ENCODE measurements at places on chromosomes 11 and 22.

- peak; percentile 49 for DNase-seq
These were observed 790 bp downstream of the RAB1B start for GRCh38 chr11:66268952-66269905.

GRCh38 chr11:130609121-130610035 lies 160.9 kb downstream of the ADAMTS15 start:
- DNase-seq = peak; percentile 18

DNA sequence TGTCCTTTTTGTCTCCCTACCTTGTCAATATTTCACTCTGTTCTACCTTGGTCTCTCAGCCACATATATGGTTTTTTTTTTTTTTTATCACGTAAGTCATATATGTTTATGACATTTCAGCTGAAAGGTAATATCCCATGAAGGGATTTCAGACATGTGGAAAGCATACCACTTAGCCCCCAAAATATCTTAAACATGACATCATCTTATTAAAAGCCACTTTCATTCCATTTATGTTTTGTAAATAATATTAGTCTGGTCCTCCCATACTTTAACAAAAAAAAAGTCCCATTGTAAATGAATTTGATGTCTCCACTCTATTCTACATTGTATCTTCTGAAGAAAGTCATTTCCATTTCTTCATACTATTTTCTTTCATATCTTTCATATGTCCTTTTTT lies 85.4 kb downstream of the CSTPP1 start:
- DNase-seq = no peak

GRCh38 chr11:22508665-22509064 lies 117.0 kb downstream of the FANCF start:
- no peak for DNase-seq

GRCh38 chr11:94533696-94534630 lies 9.8 kb upstream of the FUT4 start:
- peak; percentile 92 for DNase-seq

- no peak for DNase-seq
These were observed 5.5 kb downstream of the B3GNT6 start for GRCh38 chr11:77039491-77040400.

GRCh38 chr11:3723014-3723708 lies 52.0 kb upstream of the CHRNA10 start:
- peak; percentile 85 for DNase-seq

DNA sequence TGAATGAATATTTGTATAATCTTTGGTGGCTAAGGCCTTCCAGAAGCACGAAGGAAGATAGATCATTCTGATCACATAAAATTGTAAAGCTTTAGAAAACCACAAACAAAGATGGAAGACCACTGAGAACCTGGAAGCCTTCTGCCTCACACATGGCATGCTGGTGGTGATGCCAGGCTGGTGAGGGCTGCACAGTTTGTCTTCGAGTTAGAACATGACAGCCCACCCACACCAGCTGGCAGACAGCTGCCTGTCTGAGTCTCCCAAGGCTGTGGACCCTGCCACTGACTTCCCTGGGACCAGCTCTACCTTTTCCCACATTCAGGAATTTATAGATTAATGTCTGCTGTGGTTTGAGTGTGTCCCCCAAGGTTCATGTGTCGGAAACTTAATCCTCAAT lies 48.8 kb upstream of the B3GAT1 start:
- DNase-seq = no peak

DNA sequence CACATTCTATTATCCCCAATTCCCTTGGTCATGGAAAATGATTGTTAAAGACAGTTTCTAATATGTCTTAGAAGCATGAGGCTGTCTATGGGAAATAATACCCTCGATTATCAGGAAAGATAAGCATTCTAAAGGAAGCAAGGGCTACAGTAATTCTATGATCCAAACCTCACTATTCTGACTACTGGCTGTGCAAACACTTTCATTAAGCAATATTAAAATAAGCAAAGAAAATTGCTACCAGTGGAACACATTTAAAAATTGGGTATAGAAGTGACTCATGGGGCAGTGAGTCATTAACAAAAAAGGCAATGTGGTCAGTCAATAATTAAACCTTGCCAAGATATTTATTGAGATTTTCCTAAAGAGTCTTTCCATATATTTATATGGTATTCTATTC lies 1415.2 kb upstream of the TENM4 start:
- no peak for DNase-seq

DNA sequence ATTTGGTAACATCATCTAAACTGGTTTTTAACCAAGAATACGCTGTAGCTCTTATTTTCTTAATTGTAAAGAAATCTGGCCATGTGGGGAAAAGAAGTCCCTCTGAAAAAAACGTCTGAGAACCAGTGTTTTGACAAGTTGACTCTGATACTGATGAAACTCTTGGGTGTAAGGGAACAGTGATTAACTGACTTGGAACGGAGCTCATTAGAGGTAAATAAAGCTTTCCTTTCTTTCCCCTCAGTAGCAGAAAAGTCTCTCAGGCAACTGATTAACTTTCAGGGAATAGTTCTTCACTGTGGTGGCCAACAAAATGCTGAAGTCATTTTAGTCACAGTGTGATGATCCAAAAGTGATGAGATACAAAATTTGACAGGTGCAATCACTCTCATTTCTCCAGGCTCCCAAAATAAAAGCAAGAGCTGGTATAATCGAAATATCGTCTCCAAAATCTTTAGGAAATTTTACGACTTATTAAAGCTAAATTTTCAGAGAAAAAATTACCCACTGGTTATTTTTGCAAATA lies 52.3 kb downstream of the SLC36A4 start:
- no peak for DNase-seq

GRCh38 chr11:33869481-33870422 lies 22.1 kb downstream of the LMO2 start:
- peak; percentile 99 for DNase-seq

- no peak for DNase-seq
These were observed 1.5 kb upstream of the LARGE1 start for GRCh38 chr22:33921525-33922348.

DNA sequence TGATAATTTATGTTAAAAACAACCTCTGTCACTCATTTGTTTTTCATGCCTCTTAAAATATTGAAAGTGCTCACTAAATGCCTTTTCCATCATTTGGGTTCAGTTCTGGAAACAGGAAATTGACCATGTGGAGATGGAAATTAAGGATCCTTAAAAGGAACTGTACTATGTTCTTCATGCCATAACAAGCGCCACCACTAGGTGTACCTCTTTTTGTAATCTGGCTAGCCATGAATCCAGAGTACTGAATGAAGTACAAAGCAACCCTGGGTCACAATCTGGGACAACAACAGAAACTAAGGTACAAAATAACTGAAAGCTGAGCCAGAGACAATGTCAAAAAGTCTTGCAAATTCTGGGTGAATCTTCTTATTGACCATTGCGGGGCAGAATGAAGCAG lies 559.1 kb downstream of the FAM181B start:
- no peak for DNase-seq

- no peak for DNase-seq
These were observed 15.5 kb downstream of the SLC43A1 start for GRCh38 chr11:57499983-57500461.

- no peak for DNase-seq
These were observed 13.3 kb downstream of the RRAS2 start for GRCh38 chr11:14345668-14346067.

DNA sequence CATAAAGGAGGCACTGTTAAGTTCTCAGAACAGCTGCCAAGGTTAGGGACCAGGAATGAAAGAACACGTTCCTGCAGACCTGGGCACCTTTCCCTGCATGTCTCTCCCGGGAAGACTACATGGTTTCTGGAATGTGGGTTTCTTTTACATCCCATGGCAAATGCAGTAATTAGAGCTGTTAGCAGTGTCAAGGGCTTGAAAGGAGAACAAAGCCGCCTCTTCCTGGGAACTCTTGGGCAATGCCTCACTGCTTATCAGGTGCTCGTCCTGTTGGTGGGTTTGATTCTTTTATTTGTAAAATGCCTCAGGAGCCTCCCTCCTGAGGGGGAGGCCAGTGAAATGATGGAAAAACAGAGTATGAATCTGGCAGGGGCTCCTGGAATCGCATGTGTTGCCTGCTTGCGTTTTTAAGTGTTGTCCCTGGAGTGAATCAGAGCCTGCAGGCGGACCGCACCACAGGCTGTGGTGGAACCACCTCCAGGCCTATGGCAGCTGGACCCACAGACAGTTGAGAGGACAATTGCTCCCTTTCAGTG lies 723 bp upstream of the C22orf31 start:
- no peak for DNase-seq

- DNase-seq = no peak
These were observed 20.0 kb downstream of the RPL27A start for GRCh38 chr11:8702598-8702915.

DNA sequence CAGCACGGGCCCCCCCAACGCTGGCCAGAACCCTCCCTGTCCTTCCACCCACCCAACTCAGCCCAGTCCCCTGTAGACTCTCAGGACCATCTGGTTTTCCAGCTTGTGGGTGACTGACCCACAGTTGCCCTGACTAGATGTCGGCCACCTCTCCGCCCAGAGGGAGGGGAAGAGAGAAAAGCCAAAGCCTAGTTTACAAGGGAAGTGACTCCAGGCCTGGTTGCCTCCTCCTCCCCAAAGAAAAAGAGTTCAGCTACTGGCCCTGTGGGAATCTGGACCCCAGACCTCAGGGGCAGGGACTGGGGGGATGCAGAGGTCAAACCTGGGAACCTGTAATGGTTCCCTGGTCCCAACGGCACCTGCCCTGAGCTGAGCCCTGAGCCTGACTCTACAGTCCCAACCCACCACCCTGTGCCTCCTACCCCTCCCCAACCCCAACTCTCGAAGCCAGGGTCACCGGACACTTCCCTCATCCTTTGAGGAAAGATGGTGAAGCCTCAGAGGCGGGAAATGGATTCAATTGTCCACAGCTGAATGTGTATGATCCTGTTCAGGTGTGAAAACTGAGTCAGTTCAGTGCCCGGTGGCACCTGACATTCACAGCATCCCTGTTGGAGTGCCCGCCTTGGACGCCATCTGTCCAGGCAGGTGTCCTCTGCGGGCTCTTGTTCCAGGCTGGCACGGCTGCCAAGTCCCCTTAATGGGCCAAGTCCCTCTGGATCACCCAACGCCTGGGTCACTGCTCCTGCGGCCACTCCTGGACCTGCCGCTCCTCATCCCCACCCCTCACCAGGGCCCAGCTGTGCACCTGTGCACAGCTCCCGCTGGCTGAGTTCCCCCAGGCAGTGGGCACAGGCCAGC lies 21.0 kb upstream of the WNT7B start:
- DNase-seq = peak; percentile 66

GRCh38 chr11:56700242-56700913 lies 1.5 kb downstream of the OR9G1 start:
- DNase-seq = no peak

DNA sequence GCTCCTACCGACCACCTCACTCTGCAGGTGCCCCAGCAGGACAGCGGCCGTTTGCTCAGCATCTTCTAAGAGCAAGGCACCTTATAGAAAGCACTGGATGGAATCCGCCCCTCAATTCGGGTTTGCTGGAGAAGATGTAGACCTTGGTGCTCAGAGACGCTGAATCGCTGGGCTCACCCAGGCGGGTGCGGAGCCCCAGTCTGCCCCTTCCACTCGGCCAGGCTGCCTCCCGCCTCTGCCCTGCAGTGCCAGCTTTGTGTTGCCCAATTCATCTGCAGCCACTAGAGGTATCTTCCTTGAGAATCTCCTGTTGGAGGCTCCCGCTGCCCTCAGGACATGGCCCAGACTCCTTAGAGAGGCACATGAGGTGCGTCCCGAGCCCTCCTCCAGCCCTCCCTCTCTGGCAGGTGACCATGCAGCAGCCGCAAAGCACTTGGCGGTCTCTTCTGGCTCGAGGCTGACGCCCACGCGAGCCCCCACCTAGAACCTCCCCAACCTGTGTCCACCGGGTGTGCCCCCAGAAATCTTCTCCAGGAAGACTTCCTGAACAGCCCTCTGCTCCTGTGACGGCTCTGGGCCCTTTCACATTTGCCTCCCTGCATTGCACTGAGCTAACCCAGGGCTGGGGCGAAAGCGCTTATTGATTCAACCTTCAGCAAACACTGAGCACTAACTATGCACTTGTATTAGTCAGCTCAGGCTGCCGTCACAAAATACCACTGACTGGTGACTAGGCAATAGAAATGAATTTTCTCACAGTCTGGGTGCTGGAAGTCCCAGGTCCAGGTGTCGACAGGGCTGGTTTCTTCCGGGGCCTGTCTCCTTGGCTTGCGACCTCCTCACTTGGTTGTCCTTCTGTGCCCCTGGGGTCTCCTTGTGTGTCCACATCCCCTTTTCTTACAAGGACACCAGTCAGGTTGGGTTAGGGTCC lies 117.5 kb downstream of the WNT7B start:
- no peak for DNase-seq

GRCh38 chr11:126456783-126457542 lies 101.5 kb downstream of the ST3GAL4 start:
- peak; percentile 89 for DNase-seq

- no peak for DNase-seq
These were observed 2.9 kb downstream of the KLHL35 start for GRCh38 chr11:75429902-75430713.

- DNase-seq = no peak
These were observed 1.4 kb downstream of the LIPT2 start for GRCh38 chr11:74492084-74492483.

DNA sequence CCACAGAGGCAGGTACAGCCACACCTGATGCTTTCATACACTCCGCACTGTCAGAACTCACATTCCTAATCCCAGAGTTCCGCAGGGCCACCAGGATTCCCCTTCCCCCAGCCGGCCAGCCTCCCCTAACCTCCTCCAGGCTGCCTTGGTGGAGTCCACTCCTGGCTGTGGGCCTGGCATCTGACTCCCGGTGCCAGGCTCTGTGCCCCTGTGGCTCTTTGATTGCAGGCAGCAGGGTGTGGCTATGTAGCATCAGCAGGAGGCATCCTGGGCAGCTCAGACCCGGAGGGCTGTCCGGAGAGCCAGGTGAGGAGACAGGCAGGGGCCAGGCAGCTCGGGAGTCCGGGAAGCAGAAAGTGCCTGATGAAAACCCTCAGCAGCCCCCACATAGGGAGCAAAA lies 1432.9 kb downstream of the BRD1 start:
- DNase-seq = no peak

- DNase-seq = no peak
These were observed 250.0 kb downstream of the NXPE2 start for GRCh38 chr11:114928260-114928870.

DNA sequence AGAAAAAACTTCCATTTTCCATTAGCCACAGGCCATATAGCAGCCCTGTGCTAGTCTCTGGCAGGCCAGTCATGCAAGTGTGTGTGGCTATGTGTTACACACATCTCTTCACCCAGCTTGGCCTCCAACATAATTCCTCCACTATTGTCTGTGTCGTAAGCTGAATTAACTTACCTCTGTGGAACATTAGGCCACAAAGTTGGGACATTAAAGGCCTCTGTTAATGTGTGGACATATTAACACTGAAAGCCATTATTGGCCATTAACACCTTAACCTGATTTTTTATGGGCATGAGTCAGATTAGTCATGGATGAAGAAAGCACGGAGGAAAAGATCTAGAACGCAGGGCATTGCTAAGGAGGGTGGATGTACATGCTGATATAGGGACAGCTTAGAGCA lies 100.1 kb downstream of the DBX1 start:
- no peak for DNase-seq

DNA sequence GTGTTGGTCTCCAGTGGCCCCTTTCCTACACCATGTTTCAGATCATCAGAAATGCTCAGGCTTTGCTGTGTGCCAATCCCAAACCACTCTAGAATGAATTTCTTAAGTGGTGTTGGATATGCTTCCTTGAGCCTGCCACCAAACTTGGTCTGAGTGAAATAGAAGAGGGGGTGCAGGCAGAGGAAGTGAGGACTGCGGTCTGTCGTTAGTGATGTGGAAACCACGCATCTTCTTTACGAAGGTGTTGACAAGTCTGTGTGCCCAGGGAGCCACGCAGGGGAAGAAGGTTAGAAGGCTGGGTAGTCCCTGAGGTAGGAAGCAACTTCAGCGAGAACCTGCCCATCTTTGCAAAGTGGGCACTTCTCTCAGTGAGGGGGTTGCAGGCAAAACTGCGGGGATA lies 187.4 kb upstream of the NAV2 start:
- no peak for DNase-seq

GRCh38 chr11:88555018-88555828 lies 217.7 kb upstream of the CTSC start:
- no peak for DNase-seq

Measured in MV-4-11 (cell line).